Activated CD4-positive, alpha-beta T cell treated with anti-CD3 and anti-CD28 coated beads, Interleukin-2, amount 10 ng/mL, durations not matched to agents 24 days and 14 days (primary cell): ENCODE measurements at places on chromosomes 6 and 20.

- DNase-seq, result no peak
Measured at GRCh38 chr20:32871627-32872160, 13.0 kb downstream of the EFCAB8 start.

DNA sequence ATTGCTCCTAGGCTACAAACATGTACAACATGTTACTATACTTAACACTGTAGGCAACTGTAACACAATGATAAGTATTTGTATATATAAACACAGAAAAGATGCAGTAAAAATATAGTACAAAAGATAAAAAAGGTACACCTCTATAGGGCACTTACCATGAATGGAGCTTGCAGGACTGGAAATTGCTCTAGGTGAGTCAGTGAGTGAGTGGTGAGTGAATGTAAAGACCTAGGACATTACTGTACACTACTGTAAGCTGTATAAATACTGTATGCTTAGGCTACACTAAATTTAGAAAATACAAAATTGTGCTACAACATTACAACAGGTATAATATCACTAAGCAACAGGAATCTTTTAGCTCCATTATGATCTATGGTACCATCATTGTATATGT is 312.0 kb upstream of the PREP start:
- DNase-seq, result no peak

GRCh38 chr6:119012521-119012920 is 65.9 kb downstream of the FAM184A start:
- no peak for DNase-seq

- DNase-seq, result no peak
Measured at GRCh38 chr20:58307270-58307669, 2.2 kb upstream of the RAB22A start.

DNA sequence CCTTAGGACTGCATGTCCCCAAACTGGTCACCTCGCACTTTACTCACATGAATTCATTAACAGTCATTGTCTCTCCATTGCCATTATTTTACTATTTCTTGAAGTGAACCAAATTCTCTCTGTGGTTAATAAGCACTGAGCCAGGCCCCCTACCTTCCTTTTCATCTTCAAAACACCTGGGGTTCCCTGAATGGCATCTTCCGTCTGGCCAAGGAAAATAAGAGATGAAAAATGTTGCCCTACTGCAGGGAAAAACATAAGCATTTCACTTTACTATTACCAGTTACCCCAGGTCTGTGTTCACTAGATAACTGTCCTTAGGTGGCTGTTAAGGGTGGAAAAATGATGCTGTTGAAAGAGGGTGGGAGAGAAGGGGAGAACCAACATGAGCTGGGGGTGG is 10.0 kb upstream of the NKX2-2 start:
- DNase-seq, result no peak

GRCh38 chr6:37251211-37251780 is 6.3 kb upstream of the TBC1D22B start:
- no peak for DNase-seq

DNA sequence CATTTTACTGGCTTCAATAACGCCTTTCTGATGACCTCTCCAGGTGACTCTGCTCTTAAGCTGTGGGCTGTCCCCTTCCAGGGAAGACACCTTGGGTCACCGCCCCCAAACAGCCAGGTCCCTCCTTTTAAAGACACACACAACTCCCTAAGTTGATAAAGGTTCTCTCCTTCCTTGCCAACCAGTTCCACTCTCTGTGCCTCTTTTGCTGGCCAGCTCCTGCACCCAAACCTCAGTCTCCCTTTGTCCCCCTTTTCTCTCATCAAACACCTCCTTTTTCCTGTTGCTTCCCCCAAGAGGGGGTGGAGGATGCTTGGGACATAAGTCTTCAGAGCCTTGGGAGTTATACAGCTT is 1.0 kb downstream of the NCOA6 start:
- peak; percentile 94 for DNase-seq

DNA sequence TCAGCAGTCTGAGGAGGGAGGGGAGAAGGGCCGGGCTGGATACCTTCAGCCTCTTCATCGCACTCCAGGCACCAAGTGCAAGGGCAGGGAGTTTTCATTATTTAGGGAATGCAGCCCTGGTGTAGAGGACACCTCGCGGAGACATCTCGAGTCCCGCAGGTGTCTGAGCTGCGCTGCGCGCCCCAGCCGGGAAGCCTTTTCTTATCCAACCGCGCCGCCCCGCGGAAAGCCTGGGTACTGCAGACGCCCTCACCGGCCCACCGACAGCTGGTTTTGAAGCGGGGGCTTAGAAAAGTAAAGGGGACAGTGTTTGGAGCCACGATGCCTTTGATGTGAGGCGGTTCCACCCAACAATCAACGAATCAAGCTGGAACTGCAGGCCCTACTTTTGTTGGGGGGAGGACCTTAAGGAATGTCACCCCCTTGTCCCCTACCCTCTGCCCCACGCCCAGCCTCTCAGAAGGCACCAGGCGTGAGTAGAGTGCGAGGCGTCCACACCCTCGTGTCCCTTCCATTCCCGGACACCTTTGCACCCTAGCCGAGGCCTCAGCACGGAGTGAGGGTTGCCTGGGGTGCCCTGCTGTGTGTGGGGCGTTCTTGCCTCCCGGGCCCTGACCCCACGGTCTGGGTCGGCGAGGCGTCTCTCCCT is 8.6 kb downstream of the NKX2-2 start:
- DNase-seq, result peak; percentile 93

DNA sequence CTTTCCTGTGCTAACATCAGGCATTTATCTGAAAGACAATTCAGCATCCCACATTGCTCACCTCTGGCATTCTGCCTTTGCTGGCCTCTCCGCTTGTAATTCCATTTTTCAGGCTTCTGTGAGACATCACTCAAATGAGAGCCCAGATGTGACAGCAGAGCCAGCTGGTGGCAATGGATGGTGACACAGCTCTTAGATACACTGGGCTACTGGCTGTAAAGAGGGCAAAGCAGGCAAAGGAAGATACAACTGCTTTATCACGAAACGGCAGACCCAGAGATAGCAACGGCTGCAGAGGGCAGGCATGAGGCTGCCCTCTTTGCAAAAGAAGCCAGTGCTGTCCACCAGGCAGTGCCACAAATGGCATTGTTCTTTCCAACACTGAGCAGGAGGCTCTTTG is 329.8 kb downstream of the KIF16B start:
- no peak for DNase-seq

DNA sequence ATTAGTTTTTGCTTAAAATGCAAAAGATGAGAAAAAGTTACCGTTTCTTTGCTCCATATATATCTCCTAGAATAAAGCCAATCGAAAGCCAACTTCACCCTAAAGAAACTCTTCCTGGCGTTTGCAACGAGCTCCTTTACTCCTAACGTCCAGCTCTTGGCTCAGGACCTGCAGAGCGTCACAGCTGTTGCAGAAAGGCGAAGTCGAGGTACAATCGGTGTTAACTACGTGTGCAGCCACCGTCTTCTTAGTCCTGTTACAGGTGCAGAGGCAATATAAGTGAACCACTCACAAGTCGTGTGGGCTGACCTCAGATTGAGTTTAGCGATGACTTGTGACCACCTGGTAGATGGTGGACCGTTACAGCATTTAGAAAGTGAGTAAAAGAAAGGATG is 113.1 kb downstream of the TRIM27 start:
- DNase-seq, result no peak

GRCh38 chr6:24933868-24934401 is 1.8 kb downstream of the RIPOR2 start:
- DNase-seq, result peak; percentile 88

DNA sequence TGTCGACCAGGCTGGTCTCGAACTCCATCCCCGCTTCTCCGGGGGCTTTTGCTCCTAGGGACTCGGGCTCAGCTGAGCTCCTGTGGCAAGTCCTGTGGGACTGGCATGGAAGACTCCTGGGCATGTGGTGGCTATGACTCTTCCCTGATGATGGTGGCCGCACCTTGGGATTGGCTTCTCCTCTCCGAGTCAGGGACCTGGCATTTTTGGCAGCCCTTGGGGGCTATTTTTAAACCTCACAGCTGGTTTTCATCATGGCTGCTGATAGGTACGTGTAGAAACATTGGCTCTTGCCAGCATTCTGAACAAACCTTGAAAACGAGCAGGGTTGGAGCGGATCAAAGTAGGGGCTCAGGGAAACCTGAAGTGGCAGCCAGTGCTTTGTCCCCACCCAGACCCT is 54.1 kb downstream of the RBM38 start:
- no peak for DNase-seq

GRCh38 chr20:14830899-14831298 is 493.5 kb upstream of the FLRT3 start:
- no peak for DNase-seq

- DNase-seq, result no peak
Measured at GRCh38 chr6:34566830-34567546, 10.9 kb upstream of the SPDEF start.

DNA sequence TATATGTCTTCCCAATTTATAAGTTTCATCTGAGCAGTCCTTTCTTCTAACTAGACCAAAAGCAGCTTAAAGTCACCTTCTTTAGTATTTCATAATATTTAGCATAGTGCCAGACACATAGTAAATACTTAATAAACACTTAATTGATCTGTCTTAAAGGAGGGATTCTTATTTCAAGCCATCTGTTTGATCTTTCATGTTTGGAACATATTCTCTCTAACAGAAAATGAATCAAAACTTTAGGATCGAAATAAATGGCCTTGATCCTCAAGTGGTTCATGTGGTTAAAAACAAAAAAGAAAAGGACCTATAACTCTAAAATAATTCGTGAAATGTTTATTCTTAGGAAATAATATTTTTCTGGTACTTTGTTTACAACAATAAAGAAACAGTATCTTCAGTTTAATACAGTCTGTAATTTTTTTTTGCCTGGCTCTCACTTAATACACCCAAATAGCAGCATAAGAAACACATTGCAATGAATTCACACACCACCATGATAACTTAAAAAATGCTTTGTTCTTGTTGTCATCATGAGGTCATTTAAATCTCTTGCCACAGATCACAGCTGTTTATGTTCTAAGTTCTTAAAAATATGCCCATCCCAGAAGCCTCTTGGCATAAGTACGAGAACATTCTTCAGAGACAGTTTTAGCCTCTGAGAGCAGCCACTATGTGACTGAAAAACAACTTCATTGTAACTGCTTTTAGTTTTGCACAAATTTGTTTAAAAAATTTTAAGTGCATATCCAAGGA is 48.1 kb downstream of the ESF1 start:
- DNase-seq, result no peak

- no peak for DNase-seq
Measured at GRCh38 chr20:57449398-57450354, 58.5 kb downstream of the RBM38 start.

- DNase-seq, result no peak
Measured at GRCh38 chr6:118562248-118562647, 14.2 kb downstream of the PLN start.

DNA sequence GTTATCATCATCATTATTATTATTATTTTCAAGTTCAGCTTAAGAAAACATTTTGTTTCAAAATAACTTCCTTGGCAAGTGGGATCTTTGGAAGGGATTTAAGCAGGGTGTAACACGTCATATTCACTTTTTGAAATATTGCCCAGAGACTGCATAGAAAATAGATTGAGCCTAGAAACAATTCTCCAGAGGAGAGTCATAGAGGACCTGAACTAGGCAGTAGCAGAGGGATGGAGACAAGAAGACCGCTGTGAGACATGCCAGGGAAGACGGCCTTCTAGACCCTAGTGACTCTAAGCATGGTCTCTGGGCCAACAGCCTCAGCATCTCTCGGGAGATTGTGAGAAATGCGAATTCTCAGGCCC is 55.5 kb downstream of the EDN1 start:
- no peak for DNase-seq

- no peak for DNase-seq
Measured at GRCh38 chr6:128500749-128501600, 19.4 kb downstream of the PTPRK start.

GRCh38 chr6:152296648-152297376 is 340.4 kb downstream of the SYNE1 start:
- DNase-seq, result no peak

- no peak for DNase-seq
Measured at GRCh38 chr6:43665376-43665775, 20.5 kb downstream of the RSPH9 start.

DNA sequence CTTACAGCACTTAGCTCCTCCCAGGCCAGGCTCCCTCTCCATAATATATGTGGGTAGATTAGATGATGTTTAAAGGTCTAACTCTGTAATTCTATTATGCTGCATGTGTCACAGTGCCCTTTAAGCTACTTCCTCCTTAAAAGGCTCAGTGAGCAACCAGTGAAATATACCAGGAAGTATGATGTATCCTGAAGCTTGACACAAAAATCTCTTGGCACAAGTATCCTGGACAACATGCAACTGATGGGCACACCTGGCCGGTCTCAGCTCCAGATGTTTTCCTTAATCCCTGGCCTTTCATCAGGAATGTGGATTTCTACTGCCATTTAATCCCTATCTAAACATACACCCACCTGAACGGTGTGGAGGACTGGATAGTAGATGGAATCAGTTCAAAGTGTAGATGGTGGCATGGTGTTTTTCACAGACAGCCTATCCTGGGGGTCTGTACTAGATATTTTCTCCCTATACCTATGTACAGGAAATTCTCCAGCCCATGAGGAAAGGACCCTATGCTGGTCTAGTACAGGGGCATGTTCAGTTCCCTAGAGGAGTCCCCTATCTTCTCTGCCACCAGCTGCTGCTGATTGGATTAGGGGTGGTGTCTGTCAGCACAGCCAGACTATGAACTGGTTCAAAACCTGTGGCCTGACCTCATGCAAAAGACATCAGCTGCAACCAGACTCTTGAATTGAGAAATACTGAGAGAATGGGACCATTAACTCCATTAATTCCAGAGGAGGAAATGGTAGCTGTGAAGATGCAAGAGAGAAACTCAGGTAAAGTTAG is 59.4 kb upstream of the CITED2 start:
- no peak for DNase-seq

- no peak for DNase-seq
Measured at GRCh38 chr6:41093729-41094128, 21.0 kb downstream of the NFYA start.

DNA sequence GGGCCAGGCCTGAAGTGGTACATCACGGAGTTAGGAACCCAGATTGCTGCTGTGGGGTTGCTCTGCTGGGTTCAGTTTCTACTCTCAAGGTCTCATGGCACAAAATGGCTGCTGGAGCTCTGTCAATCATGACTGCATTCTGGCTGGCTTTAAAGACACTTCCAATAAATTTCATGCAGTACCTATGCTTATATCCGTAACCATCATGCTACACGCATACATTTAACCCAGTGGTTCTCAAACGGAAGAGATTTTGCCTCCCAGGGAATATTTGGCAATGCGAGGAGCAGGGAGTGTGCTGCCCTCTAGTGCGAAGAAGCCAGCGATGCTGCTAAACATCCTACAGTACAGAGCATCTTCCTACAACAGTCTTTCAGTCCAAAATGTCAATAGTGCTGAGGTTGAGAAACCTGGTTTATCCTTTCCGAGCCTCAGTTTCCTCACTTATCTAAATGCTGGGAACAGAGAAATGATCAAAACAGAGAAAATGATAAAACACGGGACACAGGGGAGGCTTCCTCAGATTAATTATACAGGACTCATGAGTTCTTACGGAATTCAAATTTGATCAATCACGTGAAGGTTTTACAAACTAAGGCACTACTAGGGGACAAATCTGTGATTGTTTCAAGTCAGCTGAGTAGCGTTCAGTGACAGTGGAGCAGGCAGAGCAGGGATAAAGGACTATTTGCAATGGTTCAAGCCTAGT is 9.6 kb upstream of the SLC2A10 start:
- no peak for DNase-seq
